ENCODE measurements at places on chromosomes 2 and 18.

- DNase-seq, result no peak
Measured at GRCh38 chr18:51527826-51528225, 330.3 kb upstream of the MEX3C start.

DNA sequence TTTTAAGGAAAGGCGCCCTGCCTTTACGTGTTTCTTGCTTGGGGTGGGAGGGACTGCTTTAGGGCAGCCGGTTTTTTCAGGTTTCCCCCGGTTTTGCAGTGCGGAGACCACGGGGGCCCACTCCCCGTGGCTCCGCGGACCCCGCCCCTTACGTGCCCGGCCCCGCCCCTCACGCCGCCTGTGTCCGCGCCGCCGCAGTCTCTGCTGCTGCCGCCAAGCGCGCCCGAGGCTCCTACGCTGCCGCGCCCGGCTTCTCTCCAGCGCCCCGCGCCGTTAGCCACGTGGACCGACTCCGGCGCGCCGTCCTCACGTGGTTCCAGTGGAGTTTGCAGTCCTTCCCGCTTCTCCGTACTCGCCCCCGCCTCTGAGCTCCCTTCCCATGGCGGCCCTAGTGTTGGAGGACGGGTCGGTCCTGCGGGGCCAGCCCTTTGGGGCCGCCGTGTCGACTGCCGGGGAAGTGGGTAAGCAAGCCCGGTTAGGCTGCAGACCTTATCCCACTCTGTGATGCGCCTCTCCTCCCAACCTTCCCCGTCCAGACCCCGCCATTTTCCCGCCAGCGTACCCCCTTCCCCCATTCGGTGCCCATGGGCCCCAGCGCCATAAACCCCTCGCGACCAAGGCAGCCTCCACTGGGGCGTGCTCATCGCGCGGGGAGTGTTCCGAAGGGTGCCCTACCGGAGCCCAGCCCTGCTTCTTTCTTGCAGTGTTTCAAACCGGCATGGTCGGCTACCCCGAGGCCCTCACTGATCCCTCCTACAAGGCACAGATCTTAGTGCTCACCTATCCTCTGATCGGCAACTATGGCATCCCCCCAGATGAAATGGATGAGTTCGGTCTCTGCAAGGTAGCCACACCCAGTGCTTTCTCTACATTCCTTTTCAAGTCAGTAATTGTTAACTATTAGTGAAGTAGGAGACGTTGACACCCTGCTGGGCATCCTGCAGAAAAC, at the start of gene CAD:
TSS of gene CAD (plus strand) at position 197 of the 949 bp plus-strand sequence. CDS start at position 380, 183 bp downstream.
- DNase-seq, result peak; percentile 75

- DNase-seq, result no peak
Measured at GRCh38 chr18:21406116-21406515, 164.1 kb downstream of the GREB1L start.

DNA sequence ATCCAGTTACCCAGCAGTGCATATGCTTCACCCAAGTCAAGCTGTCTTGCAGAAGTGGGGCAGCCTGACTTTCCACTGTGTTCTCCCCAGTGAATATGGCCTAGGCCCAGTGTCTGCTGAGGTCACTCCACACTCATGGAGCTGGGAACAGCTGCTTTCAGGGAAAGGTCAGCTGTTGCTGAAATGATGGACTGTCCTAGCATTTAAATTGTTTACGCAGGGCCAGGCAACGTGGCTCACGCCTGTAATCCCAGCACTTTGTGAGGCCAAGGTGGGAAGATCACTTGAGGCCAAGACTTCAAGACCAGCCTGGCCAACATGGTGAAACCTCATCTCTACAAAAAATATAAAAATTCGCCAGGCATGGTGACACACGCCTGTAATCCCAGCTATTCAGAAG, 86.5 kb downstream of the LIPG start:
- DNase-seq, result no peak

- DNase-seq, result no peak
Measured at GRCh38 chr2:20449501-20450200, 2.8 kb downstream of the RHOB start.

DNA sequence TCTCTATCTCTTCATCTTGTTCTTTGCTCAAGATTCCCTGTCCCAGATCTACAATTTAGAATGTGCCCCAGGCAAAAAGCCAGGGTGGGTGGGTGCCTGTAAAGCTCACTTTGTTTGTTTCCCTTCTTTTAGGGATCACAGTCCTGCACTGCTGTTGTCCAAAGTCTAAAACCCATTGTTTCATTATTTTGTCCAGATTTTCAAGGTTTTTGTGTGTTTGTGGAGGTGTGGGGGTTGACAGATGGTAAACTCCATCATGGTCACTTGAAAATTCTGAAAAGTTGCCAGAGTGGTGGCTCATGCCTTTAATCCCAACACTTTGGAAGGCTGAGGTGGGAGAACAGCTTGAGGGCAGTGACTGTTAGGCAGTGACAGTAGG, 41.5 kb downstream of the YES1 start:
- no peak for DNase-seq

- no peak for DNase-seq
Measured at GRCh38 chr2:128867311-128867710, 548.6 kb upstream of the HS6ST1 start.

GRCh38 chr18:9648431-9649163, 34.2 kb upstream of the PPP4R1 start:
- no peak for DNase-seq

- no peak for DNase-seq
Measured at GRCh38 chr2:195730912-195731311, 73.9 kb downstream of the SLC39A10 start.

DNA sequence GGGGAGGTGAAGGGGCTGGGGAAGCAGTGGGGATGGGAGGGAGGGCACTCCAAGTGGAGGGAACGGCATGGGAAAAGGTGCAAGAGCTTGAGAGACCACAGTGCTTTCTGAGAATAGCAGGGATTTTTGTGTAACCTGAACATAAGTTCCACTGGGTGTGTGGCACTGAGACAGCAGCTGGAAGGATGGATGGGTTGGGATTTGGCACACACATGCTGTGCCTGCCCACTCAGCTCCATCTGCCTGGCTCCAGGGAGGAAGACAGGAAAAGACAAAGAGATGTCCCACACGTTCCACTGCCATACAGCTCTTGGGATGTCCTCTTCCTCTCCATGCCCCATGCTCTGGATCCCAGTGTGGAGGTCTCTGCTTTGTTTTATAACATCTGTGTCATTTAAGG, 114.1 kb upstream of the TEX51 start:
- DNase-seq, result no peak

GRCh38 chr2:24820175-24820513, 26.9 kb downstream of the CENPO start:
- no peak for DNase-seq

DNA sequence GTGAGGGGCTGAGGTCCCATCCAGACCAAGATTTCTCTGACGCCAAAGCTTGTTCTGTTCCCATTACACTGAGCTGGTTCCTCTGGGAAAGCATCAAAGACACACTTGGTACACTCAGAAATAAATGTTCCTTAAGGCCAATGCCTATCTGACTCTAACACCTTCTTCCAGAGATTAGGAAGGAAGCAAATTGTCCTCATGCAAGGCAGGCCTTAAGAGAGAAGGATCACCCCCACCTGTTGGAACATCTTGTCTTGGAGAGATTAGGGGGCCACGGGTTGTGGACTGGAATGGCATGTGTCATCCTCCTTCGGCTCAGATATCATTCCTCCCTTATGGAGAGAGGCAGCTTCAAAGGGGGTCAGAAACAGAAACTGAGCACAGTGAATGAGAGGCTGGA, 100.2 kb downstream of the ANKRD44 start:
- no peak for DNase-seq

DNA sequence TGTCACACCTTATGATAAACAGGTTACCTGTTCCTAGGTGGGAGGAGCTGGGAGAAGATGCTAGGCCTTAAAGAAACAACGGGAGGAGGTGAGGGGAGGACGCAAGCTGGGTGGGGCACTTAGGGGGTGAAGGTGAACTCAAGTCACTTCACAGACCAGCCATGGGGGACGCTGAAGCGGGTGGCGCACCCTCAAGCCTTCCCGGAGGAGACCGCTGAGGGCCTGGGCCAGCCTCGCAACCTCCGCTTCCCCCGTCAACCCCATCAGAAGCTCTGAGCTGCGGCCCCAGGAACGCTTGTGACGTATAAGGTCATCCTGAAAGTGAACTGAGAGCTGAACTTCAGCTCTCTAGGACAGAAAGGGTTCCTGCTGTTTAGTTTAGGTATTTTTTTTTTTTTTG, 133.5 kb downstream of the MBP start:
- DNase-seq, result no peak

DNA sequence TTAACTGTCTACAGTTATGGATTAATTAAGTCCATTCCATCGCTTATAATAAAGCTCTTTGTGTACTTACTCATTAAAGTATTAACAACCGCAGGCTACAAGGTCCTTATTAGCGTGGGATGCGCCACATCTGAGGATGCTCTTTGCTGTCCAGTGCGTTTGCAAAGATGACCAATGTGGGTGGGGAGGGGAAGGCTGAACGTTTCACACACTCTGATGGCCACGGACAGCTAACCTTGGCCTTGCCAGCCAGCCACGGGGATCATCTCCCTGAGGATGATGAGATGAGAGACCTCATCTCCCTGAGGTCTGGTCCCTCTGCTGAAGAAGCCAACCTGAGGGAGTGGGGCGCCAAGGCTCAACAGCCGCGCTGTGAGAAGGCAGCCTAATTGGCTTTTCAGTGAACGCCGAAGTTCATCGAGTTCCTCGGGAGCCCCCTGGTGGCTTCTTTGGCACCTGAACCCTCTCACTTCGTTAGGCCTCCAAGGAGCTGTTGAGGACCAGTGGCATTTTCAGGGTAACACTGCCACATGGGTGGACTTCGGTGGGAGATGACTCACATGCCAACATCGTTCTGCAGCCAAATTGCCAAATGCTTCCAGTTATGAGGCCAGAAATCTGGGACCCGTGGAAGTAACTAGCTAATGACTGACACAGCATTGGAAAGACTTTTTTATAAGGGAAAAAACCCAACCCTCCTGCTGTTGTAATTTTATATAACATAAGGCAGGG, 69.3 kb upstream of the SEC11C start:
- peak; percentile 43 for DNase-seq

GRCh38 chr2:157677941-157678340, 49.3 kb upstream of the ACVR1C start:
- DNase-seq, result no peak

- DNase-seq, result no peak
Measured at GRCh38 chr2:850429-850828, 100.2 kb upstream of the SNTG2 start.

DNA sequence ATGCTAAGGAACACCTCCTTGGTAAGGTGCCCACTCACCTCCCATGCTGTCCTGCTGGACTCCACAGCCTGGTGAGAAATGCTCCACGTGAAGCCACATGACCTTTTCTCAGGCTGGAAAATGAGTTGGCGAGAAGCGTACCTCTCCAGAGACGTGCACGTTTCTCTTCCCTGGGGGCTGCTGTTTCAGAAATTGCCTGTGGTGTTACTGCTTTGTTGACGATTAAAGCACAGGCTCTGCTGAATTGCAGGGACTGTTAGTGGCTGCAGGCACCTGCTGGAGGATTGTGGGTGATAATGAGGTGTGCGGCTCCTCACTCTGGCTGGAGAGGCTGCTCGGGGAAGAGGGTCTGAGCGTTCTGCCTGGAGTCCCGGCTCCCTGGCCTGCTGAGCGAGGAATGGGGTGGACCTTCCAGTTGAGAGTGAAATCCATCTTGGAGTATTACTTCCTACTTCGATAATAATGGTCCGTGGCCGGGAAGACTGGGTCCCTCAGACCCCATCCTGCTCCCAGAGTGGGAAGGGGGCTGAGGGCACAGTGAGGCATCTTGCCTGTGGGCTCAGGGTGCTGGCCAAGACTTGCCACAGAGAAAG, 199.3 kb upstream of the HDAC4 start:
- DNase-seq, result no peak

GRCh38 chr18:42326752-42327151, 371.7 kb downstream of the PIK3C3 start:
- no peak for DNase-seq

DNA sequence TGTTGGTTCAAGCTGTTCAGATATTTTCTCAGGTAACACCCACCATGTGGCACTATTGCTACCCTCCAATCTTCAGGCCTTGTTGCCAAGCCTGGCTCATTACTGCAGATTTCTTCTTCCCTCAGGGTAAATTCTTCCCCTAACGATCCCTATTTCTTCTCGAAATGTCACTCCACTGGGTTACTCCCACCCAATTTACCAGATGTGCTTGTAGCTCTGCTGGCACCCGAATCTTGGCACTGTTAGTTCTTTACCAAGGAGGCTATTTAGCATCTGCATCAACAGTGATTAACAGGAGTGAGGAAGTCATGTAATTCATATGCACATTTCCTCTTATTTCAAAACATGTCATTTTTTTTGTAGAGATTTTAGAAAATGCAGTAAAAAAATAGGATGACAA, 217.1 kb upstream of the CYRIA start:
- DNase-seq, result no peak

GRCh38 chr2:64211276-64211921, 67.2 kb upstream of the PELI1 start:
- no peak for DNase-seq

- DNase-seq, result no peak
Measured at GRCh38 chr2:57527685-57528084, 518.9 kb upstream of the VRK2 start.

- no peak for DNase-seq
Measured at GRCh38 chr2:153567367-153567766, 88.8 kb upstream of the RPRM start.

DNA sequence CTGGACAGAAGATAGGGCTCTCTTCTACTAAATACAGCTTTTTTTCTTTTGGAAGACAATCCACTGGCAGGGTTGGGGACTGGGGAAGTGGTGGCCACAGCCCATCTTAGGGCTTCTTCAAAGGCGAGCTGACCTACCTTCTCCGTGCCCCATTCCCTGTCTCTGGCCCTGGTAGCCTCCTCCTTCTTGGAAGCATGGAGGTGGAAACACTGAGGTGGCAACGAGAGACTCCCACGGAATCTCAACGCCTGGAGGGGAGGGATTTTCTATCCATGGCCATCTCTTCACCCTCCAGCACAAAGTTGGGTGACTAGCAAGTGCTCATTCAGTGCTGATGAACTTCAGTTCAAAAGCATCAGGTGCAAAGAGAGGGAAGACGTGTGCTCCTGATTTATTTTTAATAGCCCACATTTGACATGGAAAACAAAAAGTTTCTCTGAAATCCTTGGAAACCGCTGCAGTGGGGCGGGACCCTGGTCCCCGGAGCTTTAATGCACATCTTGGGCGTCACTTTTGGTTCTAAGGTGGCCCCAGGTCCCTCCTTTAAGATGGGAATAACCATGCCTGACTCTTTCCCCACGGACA, 633 bp upstream of the ARMC9 start:
- DNase-seq, result no peak

- peak; percentile 57 for DNase-seq
Measured at GRCh38 chr18:70931942-70932814, 643.3 kb downstream of the SOCS6 start.

- no peak for DNase-seq
Measured at GRCh38 chr2:88216641-88217040, 46.5 kb downstream of the THNSL2 start.

Measured in NCI-H1092 treated with DMSO at 0.1 percent for 48 hours (cell line).